Epithelial cell of proximal tubule (primary cell): ENCODE measurements at places on chromosomes 6 and 20. TPM values are rescaled to one million over a fixed set of nuclear protein-coding genes. Genes with fewer than 3 reads are reported as not detected.

Gene SOX18
- not detected in 2 replicates for total RNA-seq

GRCh38 chr6:13304580-13305260 lies 23.6 kb downstream of the TBC1D7 start:
- no peak for DNase-seq

- DNase-seq = no peak
Observed at GRCh38 chr6:134047673-134048072, 4.8 kb downstream of the SLC2A12 start.

GRCh38 chr6:111076024-111076695 lies 11.1 kb upstream of the SLC16A10 start:
- peak; percentile 59 for DNase-seq

DNA sequence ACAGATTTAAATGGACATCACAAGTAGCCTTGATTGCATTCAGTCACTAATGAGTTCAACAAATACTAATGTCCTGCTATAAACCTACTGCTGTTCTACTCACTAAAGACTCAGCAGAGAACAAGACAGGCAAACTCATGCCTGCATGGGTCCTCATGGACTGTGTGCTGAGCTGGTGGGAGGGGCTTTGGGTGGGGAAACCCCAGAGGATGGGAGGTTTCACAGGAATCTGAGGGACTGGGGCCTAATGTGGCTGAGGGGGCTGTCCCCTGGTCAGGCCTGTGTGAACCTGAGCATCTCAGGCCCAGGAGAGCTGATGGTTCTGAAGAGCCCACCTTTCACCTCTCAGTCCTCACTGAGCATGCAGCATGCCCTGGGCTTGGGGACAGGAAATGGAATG lies 1.4 kb downstream of the CST8 start:
- DNase-seq = no peak
